Endothelial cell (in vitro differentiated cells): ENCODE measurements at places on chromosomes 4 and X.

DNA sequence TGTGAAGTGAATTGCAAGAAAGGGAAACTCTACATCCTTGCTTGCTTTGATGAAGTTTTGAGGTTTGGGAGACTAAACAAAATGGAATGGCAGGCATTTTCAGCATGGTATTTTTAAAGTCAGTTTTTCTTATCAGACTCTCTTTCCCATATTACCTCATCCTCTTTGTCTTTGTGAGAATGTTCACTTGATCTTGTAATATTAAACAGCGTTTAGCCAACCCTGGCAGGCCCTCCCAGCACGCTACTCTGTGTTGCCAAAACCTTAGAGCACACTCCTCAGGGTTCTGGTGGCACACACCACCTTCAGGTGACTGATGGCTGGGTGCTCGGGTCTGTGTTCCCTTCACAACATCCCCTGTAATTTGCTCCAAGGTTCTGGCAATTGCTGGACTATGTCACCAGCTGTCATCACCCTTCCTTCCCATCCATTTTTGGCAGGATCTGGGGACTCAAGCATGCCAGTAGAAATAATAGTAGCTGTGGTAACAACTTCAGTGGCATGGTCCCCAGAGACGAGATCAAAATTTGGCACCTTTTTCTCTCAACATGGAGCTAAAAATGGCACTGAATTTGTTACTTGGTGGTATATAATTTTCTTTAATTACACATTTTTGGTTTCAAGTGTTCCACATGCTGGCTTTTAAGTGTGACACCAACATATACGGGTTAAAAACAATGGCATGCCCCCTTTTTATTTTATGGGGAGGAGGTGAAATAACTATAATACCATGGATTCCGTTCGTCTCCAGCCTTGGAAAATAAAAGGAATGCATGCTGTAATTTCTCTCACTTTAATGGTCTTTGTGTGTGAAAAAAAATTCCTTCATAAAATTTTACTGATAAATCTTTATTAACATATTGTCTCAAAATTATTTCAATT, 273.1 kb downstream of the DCTD start:
- DNase-seq, result no peak

DNA sequence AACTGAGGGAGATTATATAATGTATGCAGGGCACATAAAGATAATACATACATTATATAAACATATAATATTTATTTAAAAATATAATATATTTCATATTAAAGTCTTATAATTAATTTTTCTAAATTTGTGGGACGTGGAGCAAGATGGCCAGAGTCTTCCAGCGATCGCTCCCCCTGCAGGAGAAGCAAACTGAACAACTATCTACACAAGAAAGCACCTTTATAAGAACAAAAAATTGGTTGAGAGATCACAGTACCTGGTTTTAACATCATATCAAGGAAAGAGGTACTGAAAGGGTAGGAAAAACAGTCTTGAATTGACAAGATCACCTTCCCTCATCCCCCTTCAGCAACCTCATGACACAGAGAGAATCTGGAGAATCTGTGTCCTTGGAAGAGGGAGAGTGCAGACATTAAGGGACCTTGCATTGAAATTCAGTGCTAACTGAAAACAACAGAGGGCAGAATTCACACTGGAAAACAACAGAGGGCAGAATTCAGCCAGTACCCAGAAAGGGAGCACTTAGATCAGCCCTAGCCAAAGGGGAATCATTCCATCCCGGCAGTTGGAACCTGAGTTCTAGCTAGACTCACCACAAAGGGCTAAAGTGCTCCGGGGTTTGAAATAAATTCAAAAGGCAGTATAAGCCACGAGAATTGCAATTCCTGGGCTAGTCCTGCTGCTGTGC, 262.5 kb upstream of the NDST3 start:
- no peak for DNase-seq

GRCh38 chr4:47788126-47788525, 49.7 kb downstream of the CORIN start:
- no peak for DNase-seq

DNA sequence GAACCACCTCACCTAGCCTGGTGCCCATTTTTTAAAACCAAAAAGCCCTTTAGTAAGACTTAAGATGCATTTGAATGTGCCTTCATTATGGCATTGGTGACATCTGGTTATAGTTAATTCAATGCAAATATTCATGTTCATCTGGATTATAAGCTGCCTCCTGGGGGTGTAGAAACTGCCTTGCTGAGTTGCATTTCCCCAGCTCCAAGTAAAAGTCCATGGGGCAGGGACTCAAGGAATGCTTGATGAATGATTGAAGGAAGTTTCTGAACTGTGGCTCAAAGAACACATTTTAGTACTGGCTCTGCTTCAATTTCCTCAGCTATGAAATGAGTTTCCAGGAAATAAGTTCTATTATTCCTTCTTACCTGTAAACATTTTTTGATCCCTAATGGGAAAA, 18.5 kb upstream of the RBM47 start:
- DNase-seq, result no peak

GRCh38 chr4:54276641-54277430, 47.7 kb downstream of the PDGFRA start:
- DNase-seq, result no peak

DNA sequence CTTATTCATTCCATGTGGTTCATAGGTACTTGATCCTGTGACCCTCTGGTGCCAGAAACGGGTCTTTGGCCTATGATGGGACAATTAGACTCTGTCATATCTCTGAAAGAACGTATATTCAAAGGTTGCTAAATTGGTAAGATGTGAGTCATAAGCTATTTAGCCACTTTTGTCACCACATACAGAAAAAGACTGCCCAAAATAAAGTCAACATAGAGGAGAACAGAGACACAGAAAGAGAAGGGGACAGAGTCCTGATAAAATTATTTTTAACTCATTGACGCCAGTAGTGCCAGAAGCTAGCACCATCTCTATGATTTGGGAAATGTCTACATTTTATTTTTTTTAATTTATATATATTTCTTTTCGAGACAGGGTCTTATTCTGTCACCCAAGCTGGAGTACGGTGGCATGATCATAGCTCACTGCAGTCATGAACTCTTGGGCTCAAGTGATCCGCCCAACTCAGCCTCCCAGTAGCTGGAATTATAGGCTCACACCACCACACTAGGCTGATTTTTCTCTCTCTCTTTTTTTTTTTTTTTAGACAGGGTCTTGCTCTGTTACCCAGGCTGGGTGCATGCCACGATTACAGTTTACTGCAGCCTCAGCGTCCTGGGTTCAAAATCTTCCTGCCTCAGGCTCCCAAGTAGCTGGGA, 92.1 kb upstream of the COX18 start:
- no peak for DNase-seq

DNA sequence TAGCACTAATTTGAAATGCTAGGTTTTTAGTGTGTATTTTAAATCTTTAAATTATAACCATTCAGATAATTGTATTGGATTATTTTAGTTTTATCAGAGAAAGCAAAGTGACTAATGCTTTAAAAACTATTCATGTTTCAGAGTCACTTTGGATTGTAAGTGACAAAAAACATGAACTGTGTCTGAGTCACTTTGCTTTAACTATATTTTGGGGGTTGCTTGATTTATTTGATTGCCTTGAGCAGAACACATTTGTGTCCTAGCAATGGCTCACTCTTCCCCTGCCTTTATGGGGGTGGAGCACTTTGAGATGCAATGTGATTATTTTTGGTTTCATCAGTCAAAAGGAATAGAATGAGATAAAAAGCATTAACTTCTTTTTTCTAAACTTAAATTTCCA, 188.4 kb upstream of the ARX start:
- DNase-seq, result no peak

- DNase-seq, result no peak
Observed at GRCh38 chrX:21691512-21692018, 33.4 kb upstream of the KLHL34 start.

DNA sequence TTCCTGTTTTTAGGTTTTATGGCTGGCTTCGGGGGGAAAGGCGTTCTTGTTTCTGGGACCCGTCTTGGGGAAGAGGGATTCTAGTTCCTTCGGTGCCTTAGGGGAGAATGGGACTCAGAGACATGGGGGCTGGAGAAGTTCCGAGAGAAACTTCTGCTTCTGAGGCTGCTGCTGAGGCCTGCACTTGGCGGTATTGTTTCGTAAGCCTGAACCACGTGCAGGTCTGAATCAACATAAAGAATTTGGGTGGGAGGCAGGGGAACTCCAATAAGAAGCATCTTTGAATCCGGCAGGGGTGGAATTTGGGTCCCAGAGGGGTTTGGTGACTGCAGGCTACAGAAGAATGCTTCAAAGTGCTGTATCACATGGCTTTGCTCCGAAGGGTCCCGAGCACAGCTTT, 15.1 kb downstream of the XG start:
- no peak for DNase-seq

DNA sequence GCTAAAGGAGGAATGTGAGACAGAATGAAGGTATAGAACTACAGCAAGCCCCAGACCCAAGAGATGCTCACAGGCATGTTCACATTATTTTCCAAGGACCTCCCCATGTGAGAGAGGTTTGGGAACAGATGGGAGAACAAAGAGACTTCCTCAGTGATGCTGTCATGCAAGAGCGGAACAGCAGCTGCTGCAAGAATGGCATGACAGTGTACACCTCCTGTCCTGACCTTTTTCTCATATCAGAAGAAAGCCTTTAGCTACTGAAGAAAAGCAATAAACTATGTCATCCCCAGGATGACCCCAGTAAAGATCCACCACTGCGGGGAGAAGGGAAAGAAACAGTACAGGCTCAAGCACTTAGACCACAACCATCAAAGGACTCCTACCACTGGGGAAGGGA, 7.2 kb downstream of the PRDM5 start:
- DNase-seq, result no peak

- no peak for DNase-seq
Observed at GRCh38 chr4:3332498-3332897, 39.7 kb downstream of the RGS12 start.

GRCh38 chr4:140568507-140569306, at the start of gene UCP1:
TSS of gene UCP1 (minus strand) at chr4:140568961. CDS start at chr4:140568729, 232 bp downstream.
- DNase-seq, result peak; percentile 73

- no peak for DNase-seq
Observed at GRCh38 chr4:31918891-31919290, 1198.7 kb downstream of the PCDH7 start.

DNA sequence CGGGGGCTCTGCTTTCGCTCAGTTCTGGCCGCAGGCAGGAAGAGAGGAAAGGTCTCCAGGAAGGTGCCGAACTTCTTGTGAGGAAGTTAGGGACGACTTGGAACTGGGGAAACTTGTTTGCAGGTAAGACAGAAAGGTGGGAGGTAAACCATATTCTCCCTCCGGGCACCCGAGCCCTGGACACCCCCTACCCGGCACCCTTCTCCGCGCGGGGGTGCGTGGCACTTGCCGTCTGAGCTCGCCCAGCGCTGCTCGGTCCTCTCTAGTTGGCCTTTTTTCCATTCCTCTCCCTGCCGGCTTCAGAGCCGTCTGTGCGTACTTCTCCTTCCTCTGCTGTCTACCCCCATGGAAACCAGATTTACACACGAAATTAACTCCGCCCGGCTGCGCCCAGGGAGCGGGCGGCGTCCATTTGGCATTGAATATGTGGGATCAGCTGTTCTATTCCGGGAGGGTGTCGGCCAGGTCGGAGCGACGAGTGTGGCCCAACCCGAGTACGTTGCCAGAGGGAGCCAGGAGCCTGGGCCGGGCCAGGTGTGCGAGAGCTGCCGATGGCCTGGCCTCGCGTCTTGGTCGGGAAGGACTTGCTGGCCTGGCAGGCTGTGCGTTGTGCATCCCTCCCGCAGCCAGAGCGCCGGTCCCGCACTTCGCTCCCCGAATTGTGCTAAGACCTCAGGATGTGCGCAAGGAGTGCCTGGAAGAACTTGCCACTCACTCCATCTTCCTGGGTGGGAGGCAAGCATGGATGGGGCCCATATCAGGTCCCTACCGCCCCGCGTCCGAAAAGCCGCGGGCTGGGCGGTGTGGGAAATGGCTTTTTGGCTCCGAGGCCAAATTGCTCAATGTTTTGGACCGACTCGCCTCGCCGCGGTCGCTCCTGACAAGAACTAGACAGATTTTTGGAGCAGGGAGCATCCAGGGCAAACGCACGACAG, 1.7 kb downstream of the PDGFRA start:
- DNase-seq, result peak; percentile 17

- no peak for DNase-seq
Observed at GRCh38 chr4:68490826-68491457, 43.7 kb downstream of the TMPRSS11E start.

DNA sequence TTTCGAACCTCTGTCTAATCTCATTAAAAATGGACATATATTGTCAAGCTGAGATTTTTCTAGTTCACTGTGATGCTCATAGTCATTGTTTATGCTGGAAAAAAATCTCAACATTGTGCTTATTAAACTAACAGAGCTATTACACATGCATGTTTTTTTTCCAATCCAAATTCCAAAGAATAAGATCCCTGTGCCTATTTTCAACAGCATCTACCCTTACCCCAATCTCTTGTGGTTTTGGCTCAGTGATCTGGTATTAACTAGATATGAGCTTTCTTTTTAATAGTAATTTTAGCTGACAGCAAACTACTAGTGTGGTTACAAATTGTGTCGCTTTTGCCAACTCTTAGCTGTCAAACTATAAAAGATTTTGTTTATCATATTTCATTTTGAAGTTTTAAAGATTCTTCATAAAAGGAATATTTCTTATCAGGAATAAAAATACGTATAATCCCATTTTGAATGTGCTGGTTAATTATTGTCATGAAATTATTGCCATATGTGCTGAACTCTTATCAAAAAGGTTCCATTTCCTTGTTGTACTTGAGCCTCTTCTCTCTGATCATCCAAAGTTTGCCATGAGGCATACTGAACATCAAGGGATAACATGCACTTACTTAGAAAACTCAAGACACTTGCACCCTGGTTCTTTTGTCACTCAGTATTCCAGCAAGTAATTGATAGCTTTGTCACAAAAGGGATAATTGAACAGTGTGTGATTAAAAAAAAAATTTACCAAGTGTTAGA, 241.2 kb downstream of the ARHGAP24 start:
- DNase-seq, result no peak

GRCh38 chr4:88742561-88742960, 44.9 kb upstream of the NAP1L5 start:
- no peak for DNase-seq

- DNase-seq, result no peak
Observed at GRCh38 chr4:141027421-141027820, 105.8 kb downstream of the RNF150 start.

DNA sequence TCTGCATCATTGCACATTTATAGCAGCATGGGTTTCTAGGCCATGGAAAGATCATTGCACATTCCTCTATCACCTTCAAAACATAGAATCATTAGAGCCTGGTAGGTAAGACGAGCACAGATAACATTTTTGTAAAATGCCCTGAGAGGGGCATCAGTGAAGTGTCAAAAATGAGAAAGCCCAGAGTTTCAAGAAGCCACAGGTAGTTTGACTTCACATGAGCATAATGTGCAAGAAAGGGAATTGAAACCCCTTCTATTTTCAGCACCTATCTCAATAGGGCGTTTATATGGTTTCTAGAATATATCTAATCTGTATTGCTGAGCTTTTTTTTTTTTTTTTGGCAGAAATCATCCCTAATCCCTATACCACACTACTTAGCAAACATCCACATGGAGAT, 2441.7 kb downstream of the ARAP2 start:
- DNase-seq, result no peak

- DNase-seq, result no peak
Observed at GRCh38 chr4:171981185-171981584, 168.0 kb downstream of the GALNTL6 start.

GRCh38 chrX:12956704-12957534, 18.0 kb upstream of the TMSB4X start:
- DNase-seq, result no peak
